ENCODE measurements at places on chromosomes 5 and 9.

GRCh38 chr5:169867347-169867746, 112.9 kb downstream of the INSYN2B start:
- no peak for DNase-seq

- no peak for DNase-seq
Measured at GRCh38 chr5:93598091-93599000, 15.3 kb downstream of the NR2F1 start.

GRCh38 chr5:16742938-16743337, 126.1 kb upstream of the RETREG1 start:
- DNase-seq = no peak

DNA sequence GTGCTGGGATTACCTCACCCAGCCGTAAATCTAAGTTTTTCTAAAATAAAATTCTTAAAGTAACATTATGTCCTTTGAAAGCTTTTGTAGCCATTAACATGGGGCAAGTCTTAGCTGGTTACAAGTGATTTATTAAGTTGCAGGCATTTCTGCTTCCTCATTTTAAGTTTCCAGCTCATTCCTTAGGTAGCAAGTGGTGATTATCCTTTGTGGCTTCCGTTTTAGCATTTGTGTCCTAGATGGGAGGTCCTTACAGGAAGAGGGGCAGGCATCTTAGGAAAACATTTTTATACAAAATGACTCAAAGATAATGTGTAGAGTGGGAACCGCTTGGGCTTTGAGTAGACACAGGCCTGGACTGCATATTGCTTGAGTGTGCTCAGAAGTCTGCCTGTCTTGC, 35.0 kb upstream of the ROPN1L start:
- DNase-seq = no peak

GRCh38 chr5:132501961-132502931, 11.7 kb upstream of the IRF1 start:
- no peak for DNase-seq

DNA sequence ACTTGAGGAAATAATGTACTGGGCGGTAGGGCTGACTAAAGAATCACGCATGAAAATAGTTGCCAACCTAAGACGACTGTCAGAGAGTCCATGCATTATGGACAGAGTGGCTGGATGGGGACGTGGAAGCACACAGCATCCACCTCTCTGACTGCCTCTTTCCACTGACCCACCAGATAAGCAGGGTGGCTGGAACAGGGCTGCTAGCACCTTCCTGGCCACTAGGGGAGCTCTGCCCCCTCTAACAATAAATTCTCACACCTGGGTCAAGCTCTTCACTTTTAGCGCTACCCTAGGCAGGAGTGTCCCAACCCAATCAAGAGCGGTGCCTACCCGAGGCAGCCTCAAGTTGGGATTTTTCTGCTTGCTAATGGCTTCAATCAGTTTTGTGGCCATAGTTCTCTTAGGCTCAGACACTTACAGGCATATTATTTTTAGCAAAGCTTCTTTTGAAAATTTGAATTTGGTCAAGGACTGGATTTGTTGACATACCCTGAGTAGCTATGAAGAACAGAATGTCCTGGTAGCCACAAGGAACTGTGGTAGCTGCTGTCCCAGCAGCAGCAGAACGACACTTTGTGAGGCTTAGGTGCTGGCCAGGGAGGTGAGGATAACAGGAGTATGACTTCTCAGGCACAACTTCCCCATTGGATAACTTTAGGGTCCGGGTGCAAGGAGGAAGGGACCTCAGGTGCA, 6.9 kb upstream of the TPM2 start:
- DNase-seq = peak; percentile 9

- DNase-seq = no peak
Measured at GRCh38 chr9:133822430-133823065, 84.4 kb upstream of the SARDH start.

GRCh38 chr9:135968601-135969000, 7.4 kb upstream of the UBAC1 start:
- DNase-seq = no peak

DNA sequence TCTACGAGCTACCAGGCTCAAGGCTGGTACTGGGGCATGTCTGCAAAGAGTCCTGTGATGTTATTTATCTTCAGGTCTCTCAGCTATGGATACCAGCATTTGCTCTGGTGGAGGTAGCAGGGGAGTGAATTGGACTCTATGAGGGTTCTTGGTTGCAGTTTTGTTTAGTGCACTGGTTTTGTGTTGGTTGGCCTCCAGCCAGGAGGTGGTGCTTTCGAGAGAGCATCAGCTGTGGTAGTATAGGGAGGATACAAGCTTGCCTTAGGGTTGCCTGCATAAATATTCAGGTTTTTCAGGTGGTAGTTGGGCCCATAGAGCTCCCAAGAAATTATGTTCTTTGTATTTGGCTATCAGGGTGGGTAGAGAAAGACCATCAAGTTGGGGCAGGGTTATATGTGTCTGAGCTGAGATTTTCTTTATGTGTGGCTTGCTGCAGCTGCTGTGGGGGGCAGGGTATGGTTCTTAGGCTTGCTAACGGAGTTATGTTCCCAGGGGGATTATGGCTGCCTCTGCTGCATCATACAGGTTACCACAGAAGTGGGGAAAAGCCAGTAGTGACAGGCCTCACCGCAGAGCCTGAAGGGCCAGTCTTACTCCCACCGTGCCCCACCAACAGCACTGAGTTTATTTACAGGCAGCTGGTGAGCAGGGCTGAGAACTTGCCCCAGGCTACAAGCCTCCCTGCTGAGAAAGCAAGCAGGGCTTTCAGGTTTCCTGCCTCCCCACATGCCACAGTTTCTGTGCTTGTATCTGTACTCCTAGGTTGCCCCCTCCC, 9.7 kb upstream of the RIOK2 start:
- DNase-seq = no peak

- DNase-seq = no peak
Measured at GRCh38 chr9:70494221-70494620, 79.8 kb upstream of the KLF9 start.

- no peak for DNase-seq
Measured at GRCh38 chr9:120733190-120733589, 18.9 kb upstream of the MEGF9 start.

DNA sequence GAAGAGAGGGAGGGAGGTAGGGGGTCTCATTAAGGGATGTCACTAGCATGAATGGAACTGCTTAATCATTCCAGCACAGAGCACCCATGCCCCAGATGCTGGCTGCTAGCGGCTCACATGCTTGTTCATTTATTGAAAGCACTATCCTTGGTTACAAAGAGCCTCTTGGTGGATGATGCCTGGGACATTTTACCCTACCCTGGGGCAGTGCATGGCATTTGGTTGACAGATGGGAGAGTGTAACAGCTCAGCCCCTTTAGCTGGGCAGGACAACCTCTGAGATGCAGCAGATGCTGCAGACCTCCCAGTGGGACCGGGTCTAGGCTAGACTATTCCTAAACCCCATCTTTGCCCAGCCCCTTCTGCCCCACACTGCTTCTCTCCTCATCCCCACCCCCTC, 46.9 kb upstream of the TCERG1 start:
- no peak for DNase-seq

DNA sequence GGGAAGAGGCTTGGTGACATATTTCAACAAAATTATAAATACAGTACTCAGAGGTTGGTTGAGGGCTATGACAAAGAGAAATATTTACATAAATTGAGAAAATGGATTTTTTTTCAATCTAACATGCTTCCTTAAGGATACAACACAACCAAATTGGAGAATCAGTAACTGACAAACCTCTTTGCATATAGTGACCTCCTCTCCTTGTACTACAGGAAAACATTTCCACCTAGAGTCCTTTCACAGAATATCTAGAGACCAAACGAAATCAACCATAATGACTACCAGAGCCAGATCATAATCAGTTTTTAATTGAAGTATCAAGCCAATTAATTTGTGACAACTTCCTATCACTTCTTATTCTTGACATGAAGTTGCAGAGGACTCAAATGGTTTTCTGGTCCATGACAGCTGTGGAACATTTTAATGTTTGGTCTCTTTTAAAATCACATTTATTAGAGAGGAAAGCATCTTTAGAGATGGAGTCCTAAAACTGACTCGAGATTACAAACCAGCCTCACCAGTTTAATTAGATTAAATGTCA, 1636.5 kb upstream of the C9orf72 start:
- no peak for DNase-seq

DNA sequence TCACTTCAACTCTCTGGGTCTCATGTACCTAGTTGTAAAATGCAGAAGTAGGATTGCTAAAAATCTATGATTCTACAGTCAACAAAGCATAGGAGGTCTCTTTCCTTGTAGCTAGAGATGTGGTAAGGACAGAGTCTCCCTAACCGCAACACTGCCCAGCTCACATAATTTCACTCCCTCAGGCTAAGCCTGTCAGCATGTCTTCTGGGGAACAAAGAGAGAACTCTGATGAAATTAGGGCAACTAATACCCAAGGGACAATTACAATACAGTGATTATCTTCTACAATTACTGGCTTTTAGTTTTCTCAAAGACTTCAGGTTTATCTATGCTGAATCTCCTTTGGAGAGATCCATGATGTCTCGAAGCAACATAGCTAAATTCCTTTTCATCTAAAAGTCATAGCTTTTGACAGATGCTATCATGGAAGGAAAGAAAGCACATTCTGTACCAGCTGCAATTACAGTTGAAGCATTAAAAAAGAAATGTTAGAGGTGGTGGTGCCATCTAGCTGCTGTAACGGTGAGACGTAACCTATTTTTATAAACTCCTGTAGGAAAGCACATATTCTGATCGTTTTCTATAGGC, 141.1 kb upstream of the TARS1 start:
- DNase-seq = no peak

- DNase-seq = no peak
Measured at GRCh38 chr9:135950135-135950682, 11.0 kb downstream of the UBAC1 start.
